Activated T-helper 1 cell treated with Interleukin-2 at 50 U/mL for 16 hours (primary cell): ENCODE measurements at places on chromosomes 12 and 14.

DNA sequence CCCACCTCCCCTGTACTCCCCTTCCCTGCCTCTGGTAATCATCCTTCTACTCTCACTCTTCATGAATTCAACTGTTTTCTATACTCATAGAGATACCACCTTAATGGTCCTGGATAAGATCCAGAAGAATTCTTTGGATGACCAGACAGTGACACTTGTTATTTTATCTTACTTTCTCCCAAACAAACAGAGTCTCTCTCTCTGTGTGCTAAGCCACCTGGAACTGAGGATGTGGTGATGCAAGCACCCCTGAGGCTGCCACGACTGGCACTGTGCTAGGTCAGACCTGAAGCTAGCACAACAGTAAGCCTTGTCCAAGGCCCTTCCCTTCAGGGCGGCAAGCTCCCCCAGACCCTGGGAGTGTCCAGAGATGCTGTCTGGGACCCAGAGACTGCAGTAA lies 250.2 kb downstream of the C12orf50 start:
- no peak for DNase-seq

DNA sequence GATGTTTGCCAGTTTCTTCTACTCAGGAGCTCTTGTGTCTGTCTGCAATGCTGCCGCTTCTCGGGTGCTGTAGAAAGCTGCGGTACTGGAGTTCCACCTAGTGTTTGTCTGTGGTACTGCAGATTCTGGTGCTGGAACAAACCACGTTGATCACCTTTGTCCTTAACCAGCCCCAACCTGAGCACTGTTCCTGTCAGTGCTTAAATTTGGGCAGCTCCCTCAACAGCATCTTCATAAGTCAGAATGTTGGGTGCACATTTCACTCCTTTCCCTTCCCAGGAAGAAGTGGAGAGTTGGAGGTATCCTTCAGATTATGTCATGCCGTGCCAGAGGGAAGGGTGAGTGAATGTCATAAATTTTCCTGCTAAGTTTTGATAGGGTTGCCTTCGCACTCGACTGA lies 48.7 kb upstream of the LALBA start:
- DNase-seq, result peak; percentile 47

DNA sequence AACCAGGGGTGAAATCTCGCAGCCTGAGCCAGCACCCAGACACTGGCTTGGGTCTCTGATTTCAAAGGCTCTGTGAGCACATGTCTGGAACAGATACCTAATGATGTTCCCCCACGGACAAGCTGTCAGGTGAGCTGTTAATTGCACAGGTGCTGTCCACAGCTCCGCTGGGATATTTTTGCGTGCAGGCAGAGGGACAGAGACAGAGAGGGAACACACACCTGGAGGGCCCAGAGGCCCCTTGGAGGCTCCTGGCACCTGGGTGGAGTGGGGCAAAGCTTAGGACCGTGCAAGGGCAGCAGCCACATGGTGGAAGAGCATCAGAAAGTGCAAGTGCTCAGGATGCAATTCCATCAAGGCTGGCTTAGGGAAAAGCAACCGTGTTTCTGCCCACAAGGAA lies 57.3 kb downstream of the ARL6IP4 start:
- DNase-seq, result no peak

- no peak for DNase-seq
These were observed 57.3 kb downstream of the FLRT2 start for GRCh38 chr14:85587151-85587711.

GRCh38 chr14:104315169-104315568 lies 176.8 kb downstream of the KIF26A start:
- no peak for DNase-seq

DNA sequence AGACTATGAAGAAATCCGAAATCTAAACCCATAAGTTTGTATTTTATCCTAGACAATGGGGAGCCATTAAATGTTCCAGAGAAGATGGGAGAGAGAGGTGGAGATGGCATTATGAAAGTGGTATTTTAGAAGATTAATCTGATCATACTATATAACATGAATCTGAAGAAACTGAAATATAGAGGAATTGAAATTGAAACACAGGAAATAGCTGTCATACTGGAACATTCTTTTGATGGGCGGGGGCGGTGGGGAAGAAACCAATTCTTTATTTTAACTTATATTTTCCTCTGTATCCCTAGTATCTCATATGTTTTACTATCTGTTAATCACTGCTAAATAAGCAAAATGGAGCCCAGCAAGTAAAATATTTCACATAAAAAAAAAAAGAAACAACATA lies 27.0 kb upstream of the FOXN3 start:
- DNase-seq, result no peak

- no peak for DNase-seq
These were observed 666.6 kb downstream of the DIO2 start for GRCh38 chr14:79544698-79545070.

DNA sequence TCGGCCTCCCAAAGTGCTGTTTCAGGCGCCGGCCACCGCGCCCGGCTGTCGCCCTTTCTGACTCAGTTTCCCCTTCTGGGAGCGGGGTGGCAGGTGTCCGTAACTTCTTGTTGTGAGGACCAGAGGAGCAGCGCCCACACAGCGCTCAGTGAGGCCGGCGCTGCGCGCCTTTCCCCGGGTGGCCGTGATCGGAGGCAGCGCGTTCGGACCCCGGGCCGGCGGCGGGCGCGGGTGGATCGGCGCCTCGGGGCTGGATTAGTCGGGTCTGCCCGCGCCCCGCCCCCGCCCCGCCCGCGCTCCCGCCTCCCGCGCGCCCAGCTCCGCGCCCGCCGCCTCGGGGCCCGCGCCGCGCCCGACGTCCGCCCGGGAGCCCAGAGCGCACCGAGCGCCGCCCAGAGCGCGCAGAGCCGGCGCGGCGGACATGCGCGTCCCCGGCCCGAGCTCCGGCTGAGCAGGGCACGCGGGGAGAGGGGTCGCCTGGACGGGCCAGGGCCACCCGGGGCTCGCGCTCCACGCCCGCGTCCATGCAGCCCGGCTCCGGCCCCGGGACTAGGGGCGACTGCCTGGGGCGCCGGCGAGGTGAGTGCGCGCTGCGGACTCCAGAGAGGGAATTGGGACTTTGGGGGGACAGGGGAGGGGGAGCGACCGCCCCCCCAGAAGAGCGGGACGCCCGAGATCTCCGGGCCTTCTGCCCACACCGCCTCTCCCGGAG lies 50.6 kb downstream of the LRCOL1 start:
- DNase-seq, result no peak

- no peak for DNase-seq
These were observed 235.3 kb downstream of the CCDC91 start for GRCh38 chr12:28425526-28425925.
